Smooth muscle cell of the brain vasculature (primary cell): ENCODE measurements at places on chromosomes 2 and 18.

GRCh38 chr18:58637197-58637596, 8.3 kb upstream of the ALPK2 start:
- DNase-seq = no peak

DNA sequence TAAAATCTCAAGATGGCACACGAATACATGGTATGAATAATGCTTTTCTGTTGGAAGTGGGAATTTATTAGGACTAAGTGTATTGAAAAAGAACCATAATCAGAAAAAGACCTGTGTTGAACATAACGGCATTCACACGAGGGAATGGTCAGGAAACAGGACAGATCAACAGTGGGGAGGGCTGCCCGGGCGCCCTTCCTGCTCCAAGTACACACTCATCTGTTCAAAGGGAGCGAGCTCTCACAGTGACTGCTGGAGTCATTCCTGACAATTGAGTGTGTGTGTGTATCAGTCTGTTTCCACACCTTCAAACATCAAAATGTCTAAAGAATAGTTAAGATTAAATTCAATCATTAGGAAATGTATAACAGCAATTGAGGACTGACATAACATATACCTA, 167.2 kb downstream of the HDAC4 start:
- no peak for DNase-seq

GRCh38 chr2:215052404-215052803, 86.0 kb downstream of the ABCA12 start:
- no peak for DNase-seq

GRCh38 chr2:9739531-9739964, 103.7 kb upstream of the TAF1B start:
- DNase-seq = no peak

DNA sequence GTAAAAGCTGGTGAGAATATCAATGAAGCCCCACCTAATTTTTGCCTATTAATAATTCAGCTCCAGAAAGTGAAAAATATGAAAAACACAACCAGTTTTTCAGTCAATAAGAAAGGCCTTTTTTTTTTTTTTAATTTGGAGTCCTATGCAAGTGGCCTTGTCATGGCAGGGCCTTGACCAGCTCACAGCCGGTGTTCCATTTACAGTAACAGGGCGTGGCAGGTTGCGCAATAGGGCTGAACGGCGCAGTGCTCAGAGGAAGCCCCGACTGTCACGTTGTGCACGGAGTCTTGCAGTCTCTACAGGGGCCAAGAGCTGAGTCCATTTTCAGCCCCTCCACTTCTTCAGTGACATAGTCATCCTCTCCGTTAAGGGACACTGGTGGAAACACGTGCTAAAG, 184.1 kb upstream of the FN1 start:
- no peak for DNase-seq

DNA sequence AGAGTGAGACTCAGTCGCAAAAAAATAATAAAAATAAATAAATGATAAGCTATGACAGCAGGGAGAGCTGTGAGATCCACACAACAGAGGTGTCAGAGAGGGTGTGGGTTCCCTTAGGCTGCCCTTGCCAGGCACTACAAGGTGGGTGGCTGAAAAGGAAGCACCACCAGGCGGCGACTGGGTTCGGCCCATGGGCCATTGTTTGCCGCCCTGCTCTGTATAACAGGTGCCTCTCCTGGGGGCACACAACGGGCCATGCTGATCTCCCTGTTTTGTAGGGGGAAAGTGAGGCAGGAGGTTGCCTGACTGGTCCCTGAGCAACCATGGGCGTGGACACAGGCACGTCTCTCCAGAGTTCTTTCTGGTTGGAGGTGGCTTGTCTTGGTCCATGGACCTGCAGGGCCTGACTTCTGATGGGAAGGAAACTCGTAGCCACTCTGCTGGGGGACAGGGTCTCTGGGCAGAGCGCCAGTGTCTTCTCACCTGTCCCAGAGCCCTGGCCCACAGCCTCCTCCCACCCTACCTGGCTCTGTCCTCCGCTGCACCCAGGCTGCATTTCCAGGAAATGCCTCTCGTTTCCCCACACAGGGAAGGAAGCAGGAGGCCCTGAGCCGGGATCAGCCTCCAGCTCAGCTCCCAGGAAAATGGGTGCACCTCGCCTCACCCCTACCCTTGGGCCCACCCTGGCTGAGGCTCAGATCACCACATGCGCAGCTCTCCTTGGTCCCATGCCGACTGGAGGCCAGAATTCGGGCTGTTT, 109.6 kb upstream of the ODC1 start:
- no peak for DNase-seq

DNA sequence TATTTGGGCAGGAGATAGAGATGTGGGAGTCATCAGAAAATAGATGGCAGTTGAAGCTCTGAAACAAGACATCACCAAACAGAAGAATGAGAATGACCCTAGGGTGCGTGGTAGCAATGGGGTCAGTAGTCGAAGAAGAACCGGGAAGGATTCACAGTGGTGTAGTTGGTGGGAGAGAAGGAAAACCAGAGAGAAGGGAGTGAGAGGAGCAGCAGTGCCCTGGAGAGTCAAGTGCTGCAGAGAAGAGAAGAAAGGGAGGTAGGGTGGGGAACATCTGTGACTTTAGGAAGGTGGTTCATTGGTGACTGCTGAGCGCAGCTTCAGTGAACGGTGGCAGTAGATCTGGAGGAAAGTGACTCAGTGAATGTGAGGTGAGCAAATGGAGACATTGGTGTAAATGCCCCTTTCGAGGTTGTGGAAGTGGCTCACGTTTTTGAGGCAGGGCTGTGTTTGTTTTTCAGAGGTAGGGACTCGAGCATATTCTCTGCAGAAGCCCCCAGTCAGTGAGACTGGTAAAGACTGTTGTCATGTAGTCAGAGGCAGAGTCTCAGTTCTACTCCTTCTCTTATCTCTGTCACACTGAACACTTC, 36.4 kb downstream of the CDC42EP3 start:
- DNase-seq = no peak

GRCh38 chr18:46652372-46652771, 4.6 kb downstream of the LOXHD1 start:
- DNase-seq = no peak

DNA sequence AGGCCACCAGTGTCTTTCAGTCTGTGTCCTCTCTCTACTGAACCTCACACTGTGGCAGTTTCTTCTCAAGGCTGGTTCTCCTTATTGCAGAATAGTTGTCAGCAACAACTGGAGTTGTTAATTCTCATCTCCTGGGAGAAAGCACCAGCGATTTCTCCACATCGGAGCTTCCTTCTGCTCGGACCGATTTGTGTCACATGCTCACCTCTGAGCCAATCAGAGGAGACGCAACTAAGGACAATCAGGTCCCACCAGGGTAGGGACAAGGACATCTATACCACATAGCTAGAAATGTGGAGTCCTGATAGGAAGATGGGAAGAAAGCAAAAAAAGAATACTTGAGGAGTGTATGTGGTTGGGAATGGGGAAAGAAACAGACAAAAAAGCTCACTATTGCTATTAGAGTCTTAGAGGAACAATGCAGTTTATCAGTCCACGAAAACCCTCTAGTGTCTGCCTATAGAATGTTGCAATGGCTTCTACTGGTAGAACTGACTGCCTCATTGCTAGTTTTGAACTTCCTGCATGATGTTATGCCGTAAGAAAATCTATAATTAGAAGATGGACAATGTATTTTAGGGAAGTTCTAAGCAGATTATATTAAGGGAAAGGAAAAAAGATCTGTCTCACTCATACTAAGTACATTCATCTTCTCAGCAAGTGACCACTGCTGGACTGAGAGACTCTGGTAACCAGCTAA, 169.7 kb downstream of the CDCA7 start:
- no peak for DNase-seq

DNA sequence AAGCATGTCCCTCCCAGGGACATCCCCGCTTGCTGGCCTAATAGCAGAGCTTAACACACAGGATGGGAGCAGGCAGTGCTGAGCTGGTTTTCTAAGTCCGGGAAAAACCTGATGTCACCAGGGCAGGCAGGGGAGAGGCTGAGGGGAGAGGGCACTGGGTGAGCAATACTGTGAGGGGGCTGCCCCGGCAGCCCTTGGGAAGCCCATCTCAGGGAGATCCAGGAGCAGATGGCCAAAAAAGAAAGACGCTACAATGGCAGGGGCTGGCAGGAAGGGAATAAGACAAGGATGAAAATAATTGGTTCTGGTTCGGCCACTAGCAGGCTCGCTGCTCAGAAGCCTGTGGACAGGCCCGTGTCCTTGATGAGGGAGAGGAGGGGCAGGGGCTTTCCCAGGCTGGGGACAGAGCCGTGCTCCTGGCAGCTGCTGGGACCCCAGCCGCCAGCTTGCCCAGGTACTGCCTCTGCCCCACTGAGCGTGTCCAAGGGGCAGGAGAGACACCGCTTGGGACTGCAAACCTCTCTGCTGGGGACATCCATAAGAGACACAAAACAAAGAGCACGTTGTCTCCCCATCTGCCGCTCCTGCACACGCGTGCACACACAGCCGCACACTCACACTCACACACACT, 30.2 kb downstream of the SMAD7 start:
- no peak for DNase-seq

- no peak for DNase-seq
Measured at GRCh38 chr2:121771976-121772742, 16.7 kb downstream of the TSN start.

DNA sequence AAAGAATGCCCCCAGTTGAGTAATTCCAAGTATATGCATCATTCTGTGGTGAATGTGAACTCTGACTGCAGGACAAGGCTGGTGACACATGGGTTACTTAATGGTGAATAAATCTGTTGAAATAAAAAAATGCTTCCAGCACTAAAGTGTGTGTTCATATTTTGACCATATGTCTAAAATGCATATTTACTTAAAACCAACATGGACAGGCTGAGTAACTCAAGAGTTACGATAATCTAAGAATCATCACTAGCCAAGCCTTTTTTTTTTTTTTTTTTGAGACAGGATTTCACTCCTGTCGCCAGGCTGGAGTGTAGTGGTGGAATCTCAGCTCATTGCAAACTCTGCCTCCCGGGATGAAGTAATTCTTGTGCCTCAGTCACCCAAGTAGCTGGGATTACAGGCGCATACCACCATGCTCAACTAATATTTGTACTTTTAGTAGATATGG, 47.1 kb upstream of the CCBE1 start:
- no peak for DNase-seq

GRCh38 chr18:80231616-80232015, 15.7 kb downstream of the PARD6G start:
- DNase-seq = no peak

DNA sequence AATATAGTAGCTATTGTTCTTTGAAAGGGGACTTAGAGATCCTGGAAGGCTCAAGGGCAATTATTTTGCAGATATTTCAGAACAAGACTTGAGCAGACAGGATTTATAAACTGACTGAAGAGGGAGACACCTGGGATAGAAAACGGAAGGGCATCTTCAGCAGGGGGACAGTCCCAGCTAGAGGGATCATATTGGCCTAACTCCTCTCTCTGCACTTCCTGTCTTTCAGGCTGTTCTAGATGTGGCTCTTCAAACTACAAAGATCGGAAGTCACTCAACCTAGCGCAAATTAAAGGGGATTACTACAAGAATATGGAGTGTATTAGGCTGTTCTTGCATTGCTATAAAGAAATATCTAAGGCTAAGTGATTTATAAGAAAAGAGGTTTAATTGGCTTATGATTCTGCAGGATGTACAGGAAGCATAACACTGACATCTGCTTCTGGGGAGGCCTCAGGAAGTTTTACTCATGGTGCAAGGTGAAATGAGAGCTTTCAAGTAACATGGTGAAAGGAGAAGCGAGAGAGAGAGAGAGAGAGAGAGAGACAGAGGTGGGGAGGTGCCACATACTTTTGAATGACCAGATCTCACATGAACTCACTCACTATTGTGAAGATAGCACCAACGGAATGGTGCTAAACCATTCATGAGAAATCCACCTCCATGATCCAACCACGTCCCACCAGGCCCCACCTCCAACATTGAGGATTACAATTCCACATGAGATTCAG, 5.3 kb upstream of the CTIF start:
- no peak for DNase-seq

- no peak for DNase-seq
Measured at GRCh38 chr18:61334951-61335683, 1.9 kb downstream of the CDH20 start.

GRCh38 chr2:44169155-44169898, 652 bp downstream of the PPM1B start:
- no peak for DNase-seq

- DNase-seq = no peak
Measured at GRCh38 chr2:62217970-62218369, 22.1 kb downstream of the B3GNT2 start.

DNA sequence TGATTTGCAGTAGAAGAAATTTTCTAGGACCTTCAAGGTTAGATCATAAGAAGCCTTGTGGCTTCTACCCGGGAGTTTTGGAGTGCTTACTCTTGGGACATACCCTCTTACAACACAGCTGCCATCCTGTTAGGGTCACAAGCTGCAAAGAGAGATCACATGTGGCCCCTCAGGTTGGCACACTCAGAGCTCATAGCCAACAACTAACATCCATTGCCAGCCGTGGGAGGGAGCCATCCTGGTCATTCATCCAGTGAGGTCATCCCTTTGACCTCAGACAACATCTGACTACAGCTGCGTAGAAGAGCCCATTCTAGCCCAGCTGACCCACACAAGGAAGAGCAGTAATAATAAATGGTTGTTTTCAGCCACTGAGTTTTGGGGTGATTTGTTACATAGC, 76.9 kb upstream of the NABP1 start:
- DNase-seq = no peak

DNA sequence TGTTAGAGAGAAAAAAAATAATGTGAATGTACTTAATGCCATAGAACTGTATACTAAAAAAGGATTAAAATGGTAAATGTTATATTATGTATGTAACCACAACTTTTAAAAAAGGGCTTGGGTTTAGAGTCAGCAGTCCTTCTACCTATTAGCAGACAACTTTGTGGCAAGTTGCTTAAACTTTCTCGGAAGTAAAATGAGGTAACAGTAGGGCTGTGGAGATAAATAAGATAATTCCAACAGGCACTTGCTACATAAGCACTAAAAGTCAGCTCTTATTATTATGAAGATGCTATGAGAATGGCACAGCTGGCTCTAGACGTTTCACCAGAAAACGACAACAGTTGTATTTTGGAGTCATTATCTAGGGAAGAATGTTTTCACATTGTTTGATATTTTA, 31.3 kb downstream of the AAK1 start:
- DNase-seq = no peak

- DNase-seq = no peak
Measured at GRCh38 chr2:238883421-238883901, 35.6 kb downstream of the TWIST2 start.

GRCh38 chr2:232058063-232058877, 96.8 kb downstream of the DIS3L2 start:
- DNase-seq = no peak

DNA sequence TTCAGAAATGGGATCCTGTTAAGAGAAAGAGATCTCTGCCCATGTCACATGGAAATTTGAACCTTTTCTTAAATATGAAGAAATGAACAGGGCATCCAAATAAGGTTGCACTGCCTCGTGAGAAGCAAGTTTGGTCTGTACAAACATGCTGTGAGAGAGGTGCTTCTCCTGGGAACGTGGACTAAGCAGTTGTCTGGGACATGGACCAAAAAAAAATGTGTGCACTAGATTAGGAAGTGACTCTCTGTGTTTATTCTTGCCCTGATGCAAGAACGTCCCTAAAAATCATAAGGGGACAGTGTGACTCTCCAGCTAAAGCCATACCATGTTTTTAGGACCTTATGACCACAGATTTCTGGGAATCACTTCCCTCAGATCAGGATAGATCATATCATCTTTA, 23.7 kb upstream of the GCG start:
- DNase-seq = no peak
